ENCODE measurements at places on chromosomes 2 and 18.

- no peak for DNase-seq
Measured at GRCh38 chr2:176692533-176692932, 423.3 kb downstream of the MTX2 start.

DNA sequence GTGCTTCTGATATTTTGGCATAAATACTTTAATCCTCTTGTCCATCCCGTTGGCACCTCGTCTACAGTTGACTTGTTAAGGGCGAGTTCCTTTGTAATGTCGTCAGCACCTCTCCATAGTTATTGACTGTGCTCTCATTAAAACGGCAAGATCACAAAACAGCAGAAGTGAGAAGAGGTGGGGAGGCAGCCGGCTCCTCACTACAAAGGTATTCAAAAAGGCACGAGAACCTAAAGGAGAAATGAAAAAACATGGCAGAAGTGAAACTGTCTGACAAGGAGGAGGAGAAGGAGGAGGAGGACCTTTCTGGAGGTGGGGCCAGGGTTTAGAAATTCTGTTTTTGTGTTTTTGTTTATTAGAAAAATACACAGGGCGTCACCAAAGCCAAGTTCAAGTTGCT, 235.6 kb downstream of the BCL11A start:
- DNase-seq = no peak

DNA sequence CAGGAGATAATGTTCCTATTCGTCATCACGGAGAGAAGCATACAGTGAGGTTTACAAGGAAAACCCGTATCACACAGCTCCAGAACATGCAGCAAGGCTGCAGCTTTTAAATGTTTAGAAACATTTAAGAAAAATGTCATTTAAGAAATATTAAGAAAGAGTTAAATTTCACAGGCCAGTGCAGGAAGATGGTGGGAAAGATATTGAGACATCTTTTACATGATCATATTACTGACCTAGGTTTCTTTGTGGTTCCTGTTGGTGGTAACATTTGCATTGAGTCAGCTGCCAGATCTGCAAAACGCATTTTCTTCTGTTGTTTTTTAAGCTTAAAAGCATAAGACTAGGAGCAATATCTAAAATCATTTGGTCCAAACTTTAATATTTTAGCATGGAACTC, 44.9 kb downstream of the CPO start:
- DNase-seq = no peak

DNA sequence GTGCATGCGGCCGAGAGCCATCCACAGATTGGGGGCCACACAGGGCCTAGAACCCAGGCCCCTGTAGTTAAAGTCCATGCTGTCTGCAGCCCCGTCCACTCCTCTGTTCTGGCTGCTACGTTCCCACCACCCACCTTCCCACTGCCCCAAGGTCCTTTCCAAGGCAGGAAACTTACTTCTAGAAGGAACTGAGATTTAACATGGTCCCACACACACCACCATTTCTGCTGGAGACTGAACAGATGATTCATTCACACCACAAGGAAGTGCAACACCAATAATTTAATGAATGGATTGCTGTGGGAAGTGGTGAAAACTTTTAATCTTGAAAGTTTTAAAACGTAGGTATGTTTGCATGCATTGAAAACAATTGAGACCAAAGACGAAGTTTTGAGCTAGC, 95.2 kb downstream of the LBH start:
- no peak for DNase-seq

DNA sequence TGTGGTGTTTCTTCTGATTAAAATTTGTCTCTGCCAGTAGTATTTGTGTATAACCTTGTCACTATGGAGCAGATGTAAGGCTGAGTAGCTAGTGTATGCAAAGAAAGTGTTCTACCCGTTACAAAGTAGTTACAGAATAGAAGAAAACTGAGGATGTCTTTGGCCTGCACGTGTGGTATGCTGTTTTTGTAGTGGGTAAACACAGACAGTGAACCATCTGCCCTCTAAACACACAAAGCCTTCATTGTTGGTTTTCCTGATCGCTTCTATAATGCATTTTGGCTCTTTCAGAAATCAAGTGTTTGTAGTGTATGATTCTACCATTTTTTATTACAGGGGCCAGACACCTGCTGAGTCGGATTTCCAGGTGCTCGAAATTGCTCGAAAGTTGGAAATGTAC, 61.5 kb downstream of the FARP2 start:
- no peak for DNase-seq

DNA sequence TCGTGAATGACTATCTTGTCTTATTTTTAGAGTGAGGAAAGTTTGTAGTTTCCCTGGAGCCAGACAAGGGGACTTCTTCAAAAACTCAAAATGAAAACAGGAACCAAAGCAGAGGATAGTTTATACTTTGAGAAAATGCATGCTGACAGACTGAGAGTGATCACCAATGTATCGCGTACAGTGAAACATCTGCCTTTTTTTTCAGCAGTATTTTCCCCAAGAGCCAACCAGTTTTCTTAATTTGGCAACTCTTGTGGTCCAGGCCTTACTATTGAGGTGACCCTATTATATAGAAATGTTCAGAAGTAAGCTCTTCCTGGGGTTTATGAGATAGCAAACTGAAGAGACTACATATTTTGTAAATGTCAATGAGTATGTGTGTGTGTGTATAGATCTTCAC, 153.7 kb upstream of the VRK2 start:
- DNase-seq = no peak

GRCh38 chr2:144331674-144332355, 188.1 kb downstream of the ZEB2 start:
- DNase-seq = peak; percentile 89

GRCh38 chr2:122323927-122324326, 568.5 kb downstream of the TSN start:
- no peak for DNase-seq

DNA sequence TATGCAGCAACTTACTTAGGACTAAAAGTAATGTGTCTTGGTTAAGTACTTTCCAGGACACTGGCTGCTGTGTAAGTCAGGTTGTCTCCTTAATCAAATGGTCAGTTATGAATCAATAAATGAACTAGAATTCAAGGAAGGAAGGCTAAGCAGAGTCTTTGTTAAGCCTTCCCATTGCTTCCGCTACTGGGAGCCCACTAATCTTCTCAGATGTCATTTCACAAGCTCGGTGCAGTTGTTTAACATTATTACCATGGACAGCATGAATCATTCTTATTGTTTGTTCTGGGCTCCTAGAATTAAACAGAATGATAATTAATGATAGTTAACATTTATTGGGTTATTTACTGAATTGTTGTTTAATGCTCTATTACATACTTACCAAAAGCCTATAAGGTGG, 26.0 kb upstream of the MEIS1 start:
- DNase-seq = no peak

- no peak for DNase-seq
Measured at GRCh38 chr2:10864251-10864650, 47.5 kb upstream of the KCNF1 start.

GRCh38 chr2:42859006-42859552, 66.7 kb upstream of the HAAO start:
- peak; percentile 88 for DNase-seq

DNA sequence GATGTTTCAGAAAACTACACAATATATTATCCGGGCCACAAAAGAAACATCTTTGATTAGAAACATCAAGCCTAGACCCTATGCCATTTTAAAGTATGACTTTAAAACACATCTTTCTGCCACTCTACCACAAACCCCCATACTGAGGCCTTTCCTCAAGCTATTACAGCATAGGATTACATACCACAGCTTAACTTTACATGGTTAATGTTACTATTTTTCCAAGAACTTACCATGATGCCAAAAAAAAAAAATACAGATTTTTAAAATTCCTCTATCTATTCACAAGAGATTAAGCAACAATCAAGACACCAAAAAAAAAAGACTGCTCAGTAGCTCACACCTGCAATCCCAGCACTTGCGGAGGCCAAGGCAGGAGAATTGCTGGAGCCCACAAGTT, 9.0 kb downstream of the NCKAP1 start:
- DNase-seq = no peak

DNA sequence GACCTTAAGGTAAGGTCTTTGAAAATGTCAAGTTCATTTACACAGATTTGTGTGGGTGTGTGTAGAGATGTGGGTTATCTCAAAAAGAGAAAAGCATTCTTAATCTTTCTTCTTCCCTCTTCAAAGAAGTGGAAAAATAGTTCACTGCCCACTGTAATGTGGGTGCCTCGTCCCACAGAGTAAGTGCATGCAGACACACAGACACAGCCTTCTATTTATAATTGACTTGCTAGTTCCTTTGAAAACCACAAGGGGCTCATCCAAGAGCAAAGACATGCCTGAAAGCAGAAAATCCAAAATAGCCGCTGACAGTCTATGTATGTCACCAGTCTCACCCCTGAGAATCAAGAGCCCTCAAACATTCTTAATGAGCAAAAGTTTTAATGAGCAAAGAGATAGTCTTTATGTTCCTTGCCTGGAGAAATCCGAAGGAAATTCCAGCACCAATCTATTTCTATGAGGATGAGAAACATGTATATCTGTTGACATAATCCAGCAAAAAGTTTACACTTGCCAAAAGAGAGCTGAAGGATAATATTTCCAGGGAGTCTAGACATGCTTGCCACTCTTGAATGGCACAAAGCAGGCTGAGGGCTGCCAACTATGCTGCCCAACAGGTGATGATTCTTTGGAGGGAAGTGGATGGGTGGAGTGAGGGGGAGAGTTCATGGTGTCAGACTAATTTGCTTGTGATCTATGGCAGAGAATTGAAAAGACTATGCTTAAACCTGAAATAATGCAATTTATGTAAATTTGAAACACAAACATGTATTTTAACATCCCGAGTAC, 93.9 kb downstream of the ACVR1 start:
- DNase-seq = no peak

DNA sequence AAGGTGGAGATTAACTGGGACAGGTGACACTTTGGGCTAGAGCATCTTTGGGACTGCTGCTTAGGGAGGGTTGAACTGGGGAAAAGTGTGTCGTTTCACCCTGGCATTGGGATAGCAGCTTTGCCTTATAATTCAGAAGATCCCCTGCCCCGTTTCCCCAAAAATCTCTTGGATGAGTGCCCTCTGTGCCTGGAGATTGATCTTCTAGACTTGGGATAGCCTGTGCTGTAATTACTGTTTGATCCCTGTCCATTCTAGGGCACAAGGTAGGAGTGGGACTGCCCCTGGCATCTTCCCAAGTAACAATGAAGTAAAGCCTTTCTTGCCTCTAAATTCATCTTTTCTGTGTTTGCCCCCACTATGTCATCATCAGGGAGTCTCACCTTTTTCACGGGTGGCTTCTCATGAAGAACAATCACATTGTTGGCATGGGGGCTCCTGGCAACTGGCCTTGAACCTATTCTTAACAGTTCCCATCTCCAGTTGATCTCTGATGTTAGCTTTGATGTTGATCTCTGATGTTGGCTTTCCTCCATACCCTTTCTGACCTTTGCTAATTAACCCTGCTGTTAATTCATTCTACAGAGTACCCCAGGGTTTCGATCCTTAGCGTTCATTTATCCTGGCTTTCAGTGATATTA, 21.6 kb downstream of the MTHFD2 start:
- peak; percentile 48 for DNase-seq

DNA sequence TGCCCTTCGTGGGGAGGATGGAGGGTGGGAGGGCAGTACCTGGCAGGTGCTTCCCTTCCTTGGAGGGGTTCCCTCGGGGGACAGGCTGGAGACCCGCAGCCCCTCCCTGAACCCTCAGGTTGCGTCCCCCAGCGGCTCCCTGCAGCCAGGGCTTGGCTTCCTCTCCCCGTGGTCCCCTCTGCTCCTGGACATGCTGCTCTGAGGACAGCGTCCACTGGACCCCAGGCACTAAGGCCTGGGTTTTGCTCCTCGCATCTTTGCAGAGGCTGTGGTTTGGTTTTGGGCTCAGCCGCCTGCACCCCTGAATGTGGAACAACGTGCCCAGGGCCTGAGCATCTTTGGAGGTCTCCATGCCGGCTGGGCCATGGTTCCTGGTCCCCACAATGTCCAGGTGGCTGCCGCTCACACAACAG, 133.5 kb downstream of the PTGR3 start:
- peak; percentile 45 for DNase-seq

- DNase-seq = peak; percentile 74
Measured at GRCh38 chr2:47070920-47071824, 83.9 kb downstream of the STPG4 start.

DNA sequence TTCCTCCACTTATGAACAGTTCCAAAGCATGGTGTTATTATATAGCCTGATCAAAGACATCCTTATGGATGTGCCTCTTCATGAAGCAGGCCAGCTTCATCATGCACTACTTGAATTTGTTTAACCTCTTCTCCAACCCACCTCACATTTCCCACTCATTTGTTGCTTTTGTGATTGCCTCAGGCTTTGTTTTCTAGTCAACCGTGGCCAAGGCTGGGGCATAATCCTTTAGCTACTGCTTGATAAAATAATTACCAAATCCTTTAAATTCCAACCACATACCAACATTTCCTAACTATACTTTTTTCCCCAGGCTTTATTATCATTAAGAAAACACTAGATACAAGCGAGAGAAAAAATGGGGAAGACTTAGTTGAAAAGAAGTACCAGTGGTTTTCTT, 39.6 kb upstream of the SCN1A start:
- DNase-seq = no peak

DNA sequence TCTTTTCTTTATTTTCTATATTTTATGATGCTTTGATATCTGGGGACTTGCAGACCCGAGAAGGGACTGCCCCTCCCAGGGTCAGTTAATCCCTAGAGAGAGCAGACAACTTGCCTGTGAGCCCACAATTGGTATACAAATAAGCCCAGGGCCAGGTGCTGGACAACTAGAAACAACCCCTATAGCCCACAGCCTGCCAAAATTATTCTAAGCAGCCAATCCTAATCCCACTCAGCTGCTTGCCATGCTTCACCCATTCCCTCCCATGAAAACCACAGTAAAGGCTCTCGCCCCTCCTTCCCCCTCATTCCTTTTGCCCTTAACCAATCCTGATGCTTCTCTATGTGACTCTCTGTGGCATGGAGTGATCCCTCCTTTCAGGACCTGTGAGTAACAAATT, 380.7 kb downstream of the RBM43 start:
- no peak for DNase-seq

- no peak for DNase-seq
Measured at GRCh38 chr2:208674919-208675318, 268.3 kb downstream of the PTH2R start.

- no peak for DNase-seq
Measured at GRCh38 chr18:44895176-44895798, 214.6 kb downstream of the SETBP1 start.

GRCh38 chr18:55354795-55355194, 233.2 kb downstream of the TCF4 start:
- no peak for DNase-seq
